ENCODE measurements at places on chromosomes 3 and 15.

GRCh38 chr15:91302588-91303439 is 202.8 kb downstream of the SV2B start:
- peak; percentile 33 for DNase-seq

GRCh38 chr15:25733856-25734679 is 129.1 kb downstream of the ATP10A start:
- DNase-seq: no peak

DNA sequence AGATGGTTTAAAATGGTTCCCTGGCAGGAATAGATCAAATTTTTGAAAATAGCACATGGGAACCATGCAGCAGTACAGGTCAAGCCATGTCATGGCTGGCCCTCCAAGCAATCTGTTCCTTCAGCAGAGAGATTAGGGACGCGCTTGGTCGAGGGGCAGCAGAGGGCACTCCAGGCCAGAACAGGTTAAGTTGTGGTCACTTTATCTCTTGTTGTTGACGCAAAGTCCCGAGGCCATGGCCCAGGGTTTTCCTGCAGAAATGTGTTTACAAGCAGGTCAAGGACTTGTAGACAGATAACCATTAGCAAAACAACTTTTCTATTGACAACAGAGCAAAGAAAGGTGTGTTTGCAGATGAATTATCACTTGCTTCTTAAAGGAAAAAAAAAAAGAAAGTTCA is 570.0 kb upstream of the NR2F2 start:
- DNase-seq: no peak

DNA sequence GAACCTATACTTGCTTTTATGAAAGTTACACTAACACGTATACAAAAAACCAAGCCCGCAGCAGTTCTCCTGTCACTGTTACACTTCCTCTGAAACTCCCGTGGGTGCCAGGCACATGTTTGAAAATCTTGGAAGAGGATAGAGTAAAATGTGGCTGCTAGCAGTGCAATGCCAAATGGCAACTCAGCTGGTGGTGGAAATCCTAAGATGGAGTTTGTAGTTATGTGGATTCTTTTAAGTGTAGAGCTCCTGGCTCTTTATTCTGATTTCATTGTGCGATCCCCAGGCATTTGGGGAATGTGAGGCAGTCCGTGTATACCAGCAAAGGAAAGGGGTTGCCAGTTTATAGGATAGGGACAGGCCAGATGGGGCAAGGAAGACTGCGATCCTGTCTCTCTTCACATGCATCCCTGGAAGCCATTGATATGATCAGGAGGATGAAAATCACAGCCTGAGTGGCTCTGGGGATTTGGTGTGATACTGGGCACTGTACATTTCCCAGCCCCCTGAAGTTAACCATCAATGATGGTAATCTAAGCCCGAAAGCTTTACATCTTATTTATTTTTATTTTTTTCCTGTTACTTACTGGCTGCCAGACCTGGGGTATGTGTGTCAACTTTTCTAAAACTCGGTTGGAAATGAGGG is 1.1 kb downstream of the STAC start:
- no peak for DNase-seq

- no peak for DNase-seq
These were observed 203.6 kb upstream of the WNT5A start for GRCh38 chr3:55690726-55691125.

Data from 8988T (cell line).